ENCODE measurements at places on chromosomes 16 and 17.

DNA sequence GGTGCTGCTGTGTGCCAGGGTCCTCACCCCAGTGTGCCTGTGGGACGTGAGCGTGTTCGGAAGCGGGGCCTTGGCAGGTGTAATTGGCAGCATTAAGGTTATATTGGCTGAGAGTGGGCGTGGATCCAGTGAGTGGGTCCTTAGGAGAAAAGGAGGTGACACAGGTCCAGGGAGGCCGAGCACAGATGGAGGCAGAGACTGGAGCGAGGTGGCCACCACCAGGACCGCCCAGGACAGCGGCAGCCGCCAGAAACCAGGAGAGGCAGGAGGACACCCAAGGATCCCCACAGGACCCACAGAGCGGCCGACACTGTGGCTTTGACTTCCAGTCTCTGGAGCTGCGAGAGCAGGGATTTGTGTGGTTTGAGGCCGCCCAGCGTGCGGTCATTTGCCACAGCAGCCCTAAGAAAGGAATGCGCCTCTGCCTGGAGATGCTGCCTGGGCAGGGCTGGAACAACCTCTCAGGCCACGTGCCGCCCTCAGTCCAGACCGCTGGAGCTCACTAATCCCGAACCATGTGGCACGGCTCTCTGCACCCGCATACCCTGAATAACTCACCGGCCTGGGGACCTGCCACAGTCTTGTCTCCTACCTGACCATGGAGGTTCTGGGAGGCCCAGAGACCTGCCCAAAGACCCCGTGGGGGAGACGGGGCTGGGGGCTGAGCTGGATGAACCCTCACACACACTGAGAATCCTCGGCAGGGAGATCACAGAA, 45.4 kb downstream of the SOX8 start:
- no peak for DNase-seq

DNA sequence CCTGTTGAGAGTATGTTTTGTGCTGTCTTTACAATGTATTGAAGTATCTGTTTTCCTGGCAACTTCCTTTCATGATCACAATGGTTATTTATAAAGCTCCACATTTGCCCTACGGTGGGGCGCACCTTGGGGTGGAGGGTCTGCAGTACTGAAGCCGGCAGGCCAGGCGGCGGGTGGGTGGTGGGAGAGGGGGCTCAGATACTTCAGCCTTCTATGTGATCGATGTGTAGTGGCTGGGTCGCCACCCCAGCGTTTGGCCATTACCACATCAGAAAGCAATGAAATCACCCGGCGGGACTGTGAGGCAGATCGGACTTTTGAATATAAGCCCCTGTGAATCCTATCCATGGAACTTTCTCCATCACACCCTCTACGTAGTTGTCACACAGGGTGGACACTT, 196.6 kb downstream of the FOXL1 start:
- no peak for DNase-seq

- no peak for DNase-seq
Measured at GRCh38 chr16:78761427-78761826, 662.0 kb downstream of the WWOX start.

GRCh38 chr17:9862220-9862619, 36.5 kb downstream of the GLP2R start:
- no peak for DNase-seq

DNA sequence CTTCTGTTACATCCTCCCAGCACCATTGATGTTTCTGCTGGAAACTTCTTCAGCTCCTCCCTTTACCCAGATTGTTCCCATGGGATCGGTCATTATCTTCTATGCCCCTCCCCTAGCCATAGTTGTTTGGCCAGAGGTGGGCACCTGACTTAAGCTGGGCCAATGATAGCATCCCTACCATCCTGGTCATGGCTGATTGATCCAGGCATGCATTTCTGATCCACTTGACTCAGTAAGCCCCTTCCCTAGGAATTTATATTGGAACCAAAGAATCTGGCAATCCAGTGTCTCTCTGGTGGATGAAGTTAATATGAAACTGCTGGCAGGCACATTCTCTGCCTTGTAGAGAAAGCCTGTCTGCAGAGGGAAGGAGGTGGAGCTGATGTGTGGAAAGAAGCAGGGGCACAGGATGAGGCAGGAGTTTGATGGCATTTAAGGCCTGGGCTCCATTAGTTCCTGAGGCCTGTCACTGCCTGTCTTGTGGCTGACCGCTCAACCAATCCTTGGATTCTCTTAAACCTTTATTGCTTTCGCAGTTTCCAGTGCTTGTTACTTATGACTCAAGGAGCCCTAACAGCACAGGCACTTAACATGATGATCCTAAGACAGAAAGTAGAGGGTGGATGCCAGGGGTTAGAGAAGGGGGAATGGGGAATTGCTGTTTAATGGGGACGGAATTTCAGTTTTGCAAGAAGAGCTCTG, 152.4 kb downstream of the ABCC12 start:
- DNase-seq: no peak

DNA sequence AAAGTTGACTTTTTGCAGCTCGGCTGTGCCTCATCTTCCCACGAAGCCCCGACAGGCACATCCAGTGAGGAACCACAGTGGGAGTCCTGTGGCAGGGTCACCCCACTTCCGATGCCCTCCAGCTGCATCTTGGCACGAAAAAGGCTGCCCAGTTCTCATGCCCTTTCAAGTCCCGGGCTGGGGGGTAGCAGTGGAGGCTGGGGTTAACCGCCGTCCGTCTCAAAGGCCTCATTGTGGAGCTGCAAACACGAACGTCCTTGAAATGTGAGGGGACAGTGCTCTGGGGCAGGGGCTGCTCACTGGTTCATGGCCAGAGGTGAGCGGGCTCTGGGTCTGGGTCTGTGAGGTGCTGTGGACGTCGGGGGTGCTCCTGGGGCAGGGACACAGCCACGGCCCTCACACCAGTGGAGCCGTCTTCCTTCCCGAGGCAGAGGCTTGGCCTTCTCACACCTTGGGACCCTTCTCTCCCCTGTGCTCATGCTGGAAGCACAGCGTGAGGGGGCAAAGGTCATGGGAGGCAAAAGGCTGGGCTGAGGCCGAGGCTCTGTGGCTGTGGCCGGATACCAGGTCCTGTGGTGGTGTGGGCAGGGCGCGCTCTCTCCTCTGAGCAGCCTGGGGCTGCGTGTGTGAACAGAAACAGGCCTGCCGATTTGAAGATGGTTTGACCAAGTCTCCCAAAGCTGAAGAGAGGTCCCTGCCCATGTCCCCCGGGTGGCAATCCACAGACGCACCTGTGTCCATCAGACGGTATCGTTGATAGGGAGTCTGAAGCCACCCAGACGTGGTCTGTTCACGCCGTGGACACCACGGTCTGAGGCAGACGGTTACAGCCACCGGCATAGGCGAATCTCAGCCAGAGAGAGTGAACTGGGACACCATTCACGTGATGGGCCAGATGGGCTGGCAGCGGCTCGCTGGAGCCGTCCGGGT, 3.1 kb upstream of the MC1R start:
- no peak for DNase-seq

- no peak for DNase-seq
Measured at GRCh38 chr17:45825792-45826191, 18.9 kb upstream of the SPPL2C start.

GRCh38 chr17:56994009-56994792, 16.3 kb downstream of the SCPEP1 start:
- no peak for DNase-seq

DNA sequence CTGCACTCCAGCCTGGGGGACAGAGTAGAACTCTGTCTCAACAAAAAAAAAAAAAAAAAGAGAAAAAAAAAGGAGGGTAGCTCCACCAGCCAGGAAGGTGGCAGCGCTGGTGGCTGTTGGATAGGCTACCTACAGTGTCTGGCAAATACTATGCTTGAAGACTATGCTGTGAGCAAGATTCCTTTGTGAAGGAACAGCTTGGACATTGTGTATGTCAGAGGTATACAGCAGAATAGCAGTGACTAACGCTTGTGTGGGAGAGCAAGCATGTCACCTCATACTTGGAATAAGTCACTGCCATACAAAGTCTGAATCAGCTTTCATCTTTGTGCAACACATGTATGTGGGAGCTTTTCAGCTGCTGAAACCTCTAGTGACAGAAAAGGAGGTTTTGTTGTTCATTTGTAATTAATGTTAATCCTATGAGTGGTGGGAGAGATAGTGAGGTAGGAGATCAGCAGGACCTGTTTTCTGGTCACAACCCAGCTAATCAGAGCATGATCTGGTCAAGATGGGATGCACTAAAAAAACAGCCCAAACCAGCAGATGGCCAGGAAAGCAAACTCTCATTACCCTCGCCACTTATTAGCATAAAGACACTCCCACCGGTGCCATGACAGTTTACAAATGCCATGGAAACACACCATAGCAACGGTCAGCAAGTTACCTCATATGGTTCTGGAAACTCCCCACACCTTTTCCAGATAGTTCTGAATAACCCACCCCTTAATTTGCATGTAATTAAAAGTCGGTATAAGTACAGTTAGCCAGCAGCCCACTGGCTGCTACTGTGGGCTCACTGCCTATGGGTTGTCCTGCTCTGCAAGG, 6.8 kb upstream of the ITGAD start:
- no peak for DNase-seq

DNA sequence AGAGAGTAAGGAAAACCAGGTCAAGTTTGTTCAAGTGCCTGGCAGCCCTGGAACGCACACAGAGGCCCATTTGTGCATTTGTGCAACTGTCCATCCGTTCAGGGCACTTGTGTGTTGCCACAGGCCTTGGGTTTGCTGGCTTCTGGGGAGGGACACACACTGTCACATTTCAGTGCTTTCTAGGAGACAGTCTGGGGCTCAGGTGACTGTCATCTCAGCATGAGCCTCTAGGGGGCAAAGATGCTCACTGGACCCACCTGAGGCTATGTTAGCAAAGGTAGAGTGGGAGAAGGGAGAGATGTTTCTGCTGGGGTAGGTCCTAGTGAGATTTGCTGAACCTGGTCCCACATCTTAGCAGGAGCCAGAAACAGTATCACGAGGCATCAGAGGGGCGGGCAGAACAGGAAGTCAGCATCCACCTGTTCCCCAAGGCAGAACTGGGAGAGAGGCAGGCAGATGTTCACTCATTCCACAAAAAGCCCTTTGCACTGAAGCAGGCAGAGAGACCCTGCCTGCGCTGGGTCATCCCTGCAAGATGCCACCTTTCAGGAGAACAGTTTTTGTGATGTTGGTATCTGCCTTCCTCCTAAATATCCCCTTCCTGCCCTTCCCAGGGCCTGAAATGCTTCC, 48.5 kb downstream of the RAI1 start:
- DNase-seq: peak; percentile 48

All from activated CD8-positive, alpha-beta memory T cell treated with anti-CD3 and anti-CD28 coated beads for 1 hour (primary cell).